ENCODE measurements at places on chromosomes 3 and 15.

GRCh38 chr3:190338717-190339116 lies 16.5 kb upstream of the CLDN1 start:
- DNase-seq = no peak

DNA sequence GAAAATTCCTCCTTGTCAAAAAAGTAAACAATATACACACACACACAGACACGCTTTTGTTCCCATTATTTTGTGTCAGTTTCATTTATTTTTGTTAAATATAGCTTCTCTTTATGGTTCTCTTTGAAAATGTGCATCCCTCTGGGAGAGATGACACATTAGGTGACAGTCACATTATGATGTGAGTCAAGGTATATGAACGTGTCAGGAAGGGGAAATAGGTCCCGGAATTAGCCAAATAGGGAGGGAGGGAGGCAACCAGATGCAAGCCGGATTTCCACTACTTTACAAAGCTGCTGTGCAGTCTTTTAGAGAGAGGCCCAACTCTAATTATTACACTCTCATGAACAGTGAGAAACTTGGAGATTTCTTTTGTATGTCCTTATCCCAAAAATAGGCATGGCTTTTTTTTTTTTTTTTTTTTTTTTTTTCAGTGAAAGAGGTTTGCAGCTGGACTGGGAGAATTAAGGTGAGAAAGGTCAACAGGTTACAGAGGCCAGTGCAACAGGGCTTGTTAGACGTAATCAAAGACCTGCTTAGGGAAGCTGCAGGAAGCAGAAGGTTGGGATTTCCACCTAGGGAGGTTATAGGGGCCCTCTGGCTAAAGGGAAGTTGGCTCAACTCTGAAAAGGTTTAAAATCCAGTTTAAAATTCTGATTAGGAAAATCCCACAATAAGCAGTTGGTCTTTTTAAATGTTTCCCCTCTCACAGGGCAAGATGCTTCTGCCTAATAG lies 240.5 kb upstream of the UBE2E1 start:
- DNase-seq = no peak

DNA sequence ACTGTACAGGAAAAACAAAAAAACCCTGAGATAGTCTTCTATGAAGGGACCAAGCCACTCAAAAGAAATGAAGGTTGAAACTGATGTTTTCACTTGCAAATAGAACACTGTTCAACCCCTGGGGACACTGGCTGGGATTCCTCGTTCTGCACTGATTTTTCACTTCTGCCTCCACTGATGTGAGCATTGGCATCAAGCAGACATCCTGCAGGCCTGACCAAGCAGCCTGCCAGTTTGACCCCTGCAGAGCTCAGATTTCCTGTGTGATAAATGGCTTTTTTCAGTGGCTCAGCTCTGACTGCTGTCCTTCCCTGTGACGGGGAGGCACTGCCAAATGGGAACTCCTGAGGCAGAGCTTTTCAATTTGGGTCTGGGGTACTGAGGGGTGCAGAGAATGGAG lies 50.0 kb downstream of the RASGRP1 start:
- DNase-seq = no peak

- DNase-seq = no peak
Measured at GRCh38 chr3:51971350-51971749, 2.5 kb downstream of the ABHD14B start.

DNA sequence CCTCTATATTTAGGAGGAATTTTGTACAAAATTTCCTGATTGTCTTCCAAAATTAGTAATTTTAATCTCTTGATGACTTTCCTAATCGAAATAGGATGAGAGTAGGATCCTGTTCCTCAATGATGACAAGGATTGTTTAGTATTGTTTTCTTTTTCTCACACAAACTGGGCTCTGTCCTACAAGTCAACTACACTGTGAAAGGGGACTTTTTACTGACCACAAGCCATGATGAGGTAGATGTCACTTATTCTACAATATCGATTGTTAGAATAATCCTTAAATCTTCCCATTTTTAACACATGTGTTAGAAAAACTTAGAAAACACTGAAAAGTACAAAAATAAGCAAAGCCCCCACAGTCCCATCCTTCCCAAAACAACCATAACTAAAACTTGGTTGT lies 35.8 kb upstream of the TSC22D2 start:
- DNase-seq = no peak

DNA sequence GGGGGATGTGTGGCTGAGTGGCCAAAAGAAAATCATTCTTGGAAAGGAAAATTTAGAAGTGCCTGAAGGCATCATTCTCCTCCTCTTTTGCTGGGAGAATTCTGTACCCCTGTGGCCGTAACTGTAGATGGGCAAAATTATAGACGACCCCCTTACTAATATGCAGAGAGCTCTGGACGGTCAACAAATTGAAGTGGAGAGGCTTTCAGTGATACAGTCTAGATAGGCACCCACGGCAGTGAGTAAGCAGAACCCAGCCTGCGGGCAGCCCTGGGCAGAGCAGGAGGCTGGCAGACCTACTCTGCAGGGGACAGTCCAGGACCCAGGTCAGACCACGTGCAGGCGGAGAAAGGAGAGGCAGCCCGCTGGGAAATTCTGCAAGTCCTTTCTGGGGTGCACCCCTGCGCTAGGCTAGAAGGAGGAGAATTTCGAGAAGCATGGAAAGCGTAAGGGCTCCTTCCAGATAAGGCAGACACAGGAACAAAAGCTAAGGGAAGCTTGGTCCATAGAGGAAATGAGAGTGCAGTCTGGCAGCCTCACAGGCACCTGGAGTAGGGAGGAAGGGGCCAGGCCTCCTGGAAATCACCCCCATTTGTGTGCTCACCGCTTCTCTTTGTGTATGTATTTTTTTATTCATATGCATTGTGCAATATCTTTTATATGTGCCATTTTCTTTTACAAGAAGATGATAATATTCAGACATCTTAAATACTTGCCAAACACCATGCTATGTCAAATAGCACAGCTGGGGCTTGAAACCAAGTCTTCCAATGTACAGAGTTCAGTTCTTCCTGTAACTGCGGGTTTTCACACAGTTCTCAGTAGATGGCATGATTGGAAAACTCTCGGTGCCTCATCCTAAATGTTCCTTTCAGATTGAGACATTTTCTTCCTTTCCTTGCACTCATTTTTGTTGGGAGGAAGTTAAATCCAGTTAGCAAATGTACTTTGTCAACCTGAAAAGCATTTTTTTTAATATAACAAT lies 40.2 kb downstream of the LRRK1 start:
- DNase-seq = no peak

- DNase-seq = no peak
Measured at GRCh38 chr15:75037685-75038084, 14.3 kb downstream of the PPCDC start.

GRCh38 chr3:106176734-106177133 lies 307.9 kb upstream of the CBLB start:
- DNase-seq = no peak

DNA sequence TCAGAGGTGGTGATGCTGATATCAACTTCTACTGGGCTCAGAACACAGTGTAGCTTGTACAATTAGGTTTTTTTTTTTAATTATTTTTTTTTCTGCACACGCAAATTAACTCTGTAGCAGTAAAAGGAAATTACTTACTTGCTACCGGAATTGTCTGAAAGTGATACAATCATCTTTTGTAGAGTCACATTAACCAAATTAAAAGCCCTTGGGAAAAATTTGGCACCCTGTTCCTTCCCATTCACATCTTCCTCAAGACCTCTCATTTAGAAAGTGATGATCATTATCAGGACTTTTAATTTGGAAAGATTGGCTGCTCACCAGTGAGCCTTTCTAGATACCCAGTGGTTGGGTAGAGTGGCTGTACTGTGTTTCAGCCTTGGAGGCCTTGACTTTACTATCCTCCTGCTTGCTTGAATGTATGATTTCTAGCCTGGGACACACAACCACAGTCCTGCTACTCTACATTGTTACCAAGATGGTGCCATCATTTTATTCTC lies 158.3 kb downstream of the ECT2 start:
- DNase-seq = no peak

- DNase-seq = no peak
Measured at GRCh38 chr3:56775445-56775837, 26.3 kb downstream of the ARHGEF3 start.

Data from LNCaP clone FGC (cell line).